ENCODE measurements at places on chromosomes 1 and 21. TPM values are rescaled to one million over a fixed set of nuclear protein-coding genes. Genes with fewer than 3 reads are reported as not detected.

DNA sequence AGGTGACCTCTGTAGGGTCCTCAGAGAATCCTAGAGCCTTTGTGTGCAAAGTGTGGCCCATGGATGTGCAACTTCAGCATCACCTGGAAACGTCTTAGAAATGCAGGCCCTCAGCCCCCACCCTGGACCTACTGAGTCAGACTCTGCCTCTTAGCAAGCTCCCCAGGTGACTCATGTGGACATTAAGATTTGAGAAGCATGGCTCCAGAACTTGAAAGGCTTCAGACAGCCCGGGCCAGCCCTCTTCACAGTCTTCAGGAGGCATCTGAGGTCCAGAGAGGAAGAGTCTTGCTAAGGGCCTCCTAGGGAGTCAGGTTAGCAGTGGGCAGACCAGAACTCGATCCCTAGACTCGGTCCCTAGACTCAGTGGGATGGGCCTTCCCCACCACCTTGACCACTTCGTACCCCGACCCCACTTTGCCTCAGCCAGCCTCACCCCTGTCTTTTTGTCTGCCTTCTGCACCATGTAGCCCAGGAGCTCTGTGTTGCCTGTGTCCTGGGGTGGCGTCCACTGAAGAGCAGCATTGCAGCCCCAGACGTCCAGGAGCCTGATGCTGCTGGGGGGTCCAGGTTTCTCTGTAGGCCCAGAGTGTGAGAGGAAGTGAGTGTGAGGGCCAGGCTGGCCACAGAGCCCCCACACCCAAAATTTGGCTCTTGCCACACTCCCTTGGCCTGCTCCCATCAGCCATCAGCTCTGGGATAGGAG is 4.8 kb downstream of the MYBPH start:
- no peaks in the 10 kb centered on the region for H3K27me3 ChIP-seq
- H3K4me1 ChIP-seq = no peaks in the 10 kb centered on the region
- no peak overlapping the region for H3K27ac ChIP-seq
- no peak for DNase-seq
- no peaks in the 10 kb centered on the region for H3K36me3 ChIP-seq
- H3K4me3 ChIP-seq = no peak overlapping the region

GRCh38 chr1:43951021-43951985 is 4.6 kb downstream of the IPO13 start:
- H3K27me3 ChIP-seq = no peaks in the 10 kb centered on the region
- no peak overlapping the region for H3K4me3 ChIP-seq
- H3K36me3 ChIP-seq = peaks cover 4% of the 10 kb centered on the region
- no peak overlapping the region for H3K27ac ChIP-seq
- peaks cover 25% of the 10 kb centered on the region for H3K4me1 ChIP-seq

Gene C1orf21
- 8.1 TPM for total RNA-seq

Gene S100A16
- not detected for total RNA-seq

Data from activated CD4-positive, alpha-beta T cell treated with anti-CD3 and anti-CD28 coated beads, Interleukin-2, amount 10 ng/mL, durations not matched to agents 7 days and 5 days (primary cell).